Adipocyte (in vitro differentiated cells): ENCODE measurements at places on chromosomes 11 and 22.
A peak's percentile ranks its signal among the peaks of the same experiment; 100 is the strongest.

- DNase-seq, result no peak
Observed at GRCh38 chr11:80118073-80118472, 677.2 kb upstream of the TENM4 start.

DNA sequence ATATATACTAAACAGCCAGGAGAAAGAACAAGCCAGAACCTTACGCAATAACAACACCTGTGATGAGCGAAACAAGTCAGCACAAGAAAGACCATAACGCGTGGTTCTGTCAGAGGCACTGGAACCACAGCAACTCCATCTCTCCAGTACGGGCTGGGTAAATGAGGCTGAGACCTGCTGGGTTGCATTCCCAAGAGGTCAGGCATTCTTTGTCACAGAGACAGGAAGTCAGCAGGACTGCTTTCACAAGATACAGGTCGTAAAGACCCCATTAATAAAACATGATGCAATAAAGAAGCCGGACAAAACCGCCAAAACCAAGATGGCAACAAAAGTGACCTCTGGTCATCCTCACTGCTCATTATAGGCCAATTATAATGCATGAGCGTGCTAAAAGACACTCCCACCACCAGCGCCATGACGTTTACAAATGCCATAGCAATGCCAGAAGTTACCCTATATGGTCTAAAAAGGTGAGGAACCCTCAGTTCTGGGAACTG, 21.7 kb downstream of the TPST2 start:
- no peak for DNase-seq

GRCh38 chr11:83116015-83116641, 40.8 kb upstream of the PCF11 start:
- no peak for DNase-seq

DNA sequence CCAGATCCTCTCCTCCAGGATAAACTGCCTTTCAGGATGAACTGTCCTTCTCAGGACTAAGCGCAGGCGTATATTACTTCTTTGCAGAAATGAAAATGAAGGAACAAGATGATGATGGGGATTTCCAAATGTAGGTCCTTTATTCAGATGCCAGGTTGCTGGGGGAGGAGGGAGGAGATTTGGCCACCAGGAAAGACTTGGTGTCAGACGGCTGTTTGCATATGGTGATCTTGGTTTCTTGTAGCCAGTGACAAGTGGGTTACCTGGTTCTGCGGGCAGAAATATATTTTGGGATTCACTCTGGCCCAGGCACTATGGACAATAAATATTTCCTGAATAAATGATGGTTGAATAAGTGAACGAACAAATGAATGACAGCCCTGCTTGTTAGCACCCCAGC, 243.4 kb downstream of the MIAT start:
- DNase-seq, result no peak

- DNase-seq, result peak; percentile 34
Observed at GRCh38 chr11:108788565-108789199, 123.8 kb downstream of the DDX10 start.

DNA sequence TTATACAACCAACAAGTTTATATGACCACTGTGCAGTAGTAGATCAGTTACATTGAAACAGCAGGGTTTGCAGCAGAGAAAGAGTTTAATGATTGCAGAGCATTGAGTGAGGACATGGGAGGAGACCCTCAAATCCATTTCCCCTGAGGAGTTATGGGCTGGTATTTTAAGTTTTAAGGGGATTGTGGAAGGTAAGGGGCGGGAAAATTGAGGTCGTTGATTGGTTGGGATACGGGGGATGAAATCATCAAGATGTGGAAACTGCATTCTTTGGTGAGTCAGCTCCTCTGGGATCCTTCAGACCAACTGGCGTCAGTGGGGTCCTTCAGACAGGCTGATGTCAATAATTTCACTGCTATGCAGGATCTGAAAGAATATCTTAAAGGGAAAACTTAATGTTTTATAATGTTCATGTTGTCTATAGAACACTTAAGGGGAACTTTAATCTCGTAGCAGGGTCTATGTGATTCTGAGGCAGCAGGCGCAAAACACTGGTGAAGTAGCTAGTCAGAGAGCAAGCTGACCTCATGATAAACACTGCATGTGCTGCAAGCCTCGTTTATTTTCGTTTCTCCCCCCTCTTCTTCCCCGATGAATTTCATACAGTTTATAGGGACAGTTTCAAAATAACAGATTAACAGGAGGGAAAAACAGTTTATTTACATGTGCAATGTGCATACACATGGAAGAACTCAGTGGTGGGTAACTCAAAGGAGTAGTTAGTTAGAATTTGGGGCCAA, 17.4 kb upstream of the BACE1-AS start:
- peak; percentile 56 for DNase-seq

DNA sequence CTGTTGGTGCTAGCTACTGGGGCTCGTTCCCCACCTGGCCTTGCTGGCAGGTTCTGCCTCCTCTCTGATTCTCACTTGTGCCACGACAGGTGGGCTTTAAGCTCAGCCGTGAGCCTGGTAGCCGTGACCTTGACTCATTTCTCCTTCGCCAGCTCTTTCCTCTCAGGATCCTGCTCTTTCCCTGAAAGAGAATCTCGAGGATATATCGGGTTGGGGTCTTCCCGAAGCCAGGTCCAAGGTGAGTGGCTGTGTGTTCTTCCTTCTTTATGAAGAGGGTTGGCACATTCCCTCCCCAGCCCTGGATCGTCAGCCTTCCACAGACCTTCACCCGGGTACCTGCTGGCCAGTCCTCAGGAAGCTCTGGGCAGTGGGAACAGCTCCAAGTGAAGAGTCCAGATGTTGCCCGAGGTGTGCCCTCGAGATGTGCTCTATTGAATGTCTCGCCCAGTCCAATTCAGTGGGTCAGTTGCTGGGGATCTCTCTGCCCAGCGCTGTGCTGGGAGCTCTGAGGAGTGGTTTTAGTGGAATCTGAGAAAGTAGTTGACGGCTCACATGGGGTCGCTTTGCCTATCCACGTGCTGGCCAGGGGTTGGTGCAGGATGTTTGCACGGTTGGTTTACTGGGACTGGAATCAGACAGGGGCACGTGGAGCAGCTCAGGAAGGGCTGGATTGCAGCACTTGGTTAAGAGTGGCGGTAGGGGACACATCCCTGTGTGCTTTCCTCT, 1.4 kb downstream of the ZNF74 start:
- no peak for DNase-seq

- peak; percentile 70 for DNase-seq
Observed at GRCh38 chr11:64298966-64299846, 952 bp upstream of the CATSPERZ start.

- DNase-seq, result peak; percentile 27
Observed at GRCh38 chr11:95429376-95429907, 198.4 kb upstream of the SESN3 start.

DNA sequence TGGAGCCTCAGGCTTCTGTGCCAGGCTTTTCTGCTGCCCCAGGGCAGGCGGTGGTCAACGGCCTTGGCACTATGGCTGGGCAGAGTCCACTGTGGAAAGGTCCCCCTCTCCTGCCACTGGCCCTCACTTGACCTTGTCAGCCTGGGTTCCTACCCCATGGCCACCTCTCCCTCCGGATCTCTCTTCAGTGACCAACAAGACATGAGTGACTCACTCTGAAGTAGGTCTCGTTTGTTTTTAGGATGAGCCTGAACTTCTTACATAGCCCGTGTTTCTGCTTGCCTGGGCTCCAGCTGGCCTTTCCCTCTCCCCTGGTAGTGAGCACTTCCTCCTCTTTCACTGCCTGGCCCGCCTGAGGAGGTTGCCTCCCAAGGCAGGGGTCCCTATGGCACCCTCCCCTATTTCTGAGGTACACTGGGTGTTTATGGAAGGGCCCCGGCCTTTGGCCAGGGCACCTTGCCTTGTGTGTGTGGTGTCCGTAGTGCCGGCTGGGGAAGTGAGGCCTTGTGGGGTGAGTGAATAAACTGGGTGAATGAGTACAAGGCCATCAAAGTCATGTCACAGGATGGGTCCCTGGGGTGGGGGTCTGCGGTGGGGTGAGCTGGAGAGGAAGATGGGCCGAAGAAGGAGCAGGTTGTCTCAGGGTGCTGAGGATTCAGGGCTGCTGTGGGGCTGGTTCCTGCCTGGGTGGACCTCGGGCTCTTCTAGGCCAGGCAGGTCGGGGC, 5.0 kb downstream of the SHANK3 start:
- no peak for DNase-seq

DNA sequence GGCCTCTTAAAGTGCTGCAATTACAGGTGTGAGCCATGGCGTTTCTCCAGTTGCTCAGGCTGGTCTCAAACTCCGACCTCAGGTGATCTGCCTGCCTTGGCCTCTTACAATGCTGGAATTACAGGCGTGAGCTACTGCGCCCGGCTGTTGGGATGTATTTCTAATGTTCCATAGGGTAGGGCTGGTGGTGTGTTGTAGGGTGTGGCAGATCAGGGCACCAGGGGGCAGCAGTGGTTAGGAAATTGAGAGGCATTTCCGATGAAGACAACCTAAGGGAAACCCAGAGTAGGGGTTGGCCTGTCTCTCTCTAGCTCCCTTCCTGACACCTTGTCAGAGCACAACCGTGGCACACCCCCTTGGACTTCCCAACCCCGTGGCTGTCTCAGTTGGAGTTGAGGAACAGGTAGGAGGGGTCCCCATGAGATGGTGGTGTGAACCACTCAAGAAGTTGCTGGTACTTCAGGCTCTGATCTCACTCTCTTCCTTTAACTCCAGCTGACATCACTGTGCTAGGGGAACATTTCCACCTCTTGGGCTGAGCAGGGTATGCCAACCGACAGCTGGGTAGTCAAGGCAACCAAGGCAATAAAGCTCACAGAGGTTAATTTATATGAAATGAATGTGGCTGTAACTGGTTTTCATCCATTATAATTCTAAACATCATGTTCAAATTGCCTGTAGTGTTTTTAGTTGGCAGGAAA, 33.0 kb downstream of the YWHAH start:
- DNase-seq, result peak; percentile 80

GRCh38 chr11:121067962-121068647, 32.9 kb upstream of the TECTA start:
- DNase-seq, result peak; percentile 23

- DNase-seq, result no peak
Observed at GRCh38 chr11:94884376-94884775, 89.0 kb downstream of the CWC15 start.

DNA sequence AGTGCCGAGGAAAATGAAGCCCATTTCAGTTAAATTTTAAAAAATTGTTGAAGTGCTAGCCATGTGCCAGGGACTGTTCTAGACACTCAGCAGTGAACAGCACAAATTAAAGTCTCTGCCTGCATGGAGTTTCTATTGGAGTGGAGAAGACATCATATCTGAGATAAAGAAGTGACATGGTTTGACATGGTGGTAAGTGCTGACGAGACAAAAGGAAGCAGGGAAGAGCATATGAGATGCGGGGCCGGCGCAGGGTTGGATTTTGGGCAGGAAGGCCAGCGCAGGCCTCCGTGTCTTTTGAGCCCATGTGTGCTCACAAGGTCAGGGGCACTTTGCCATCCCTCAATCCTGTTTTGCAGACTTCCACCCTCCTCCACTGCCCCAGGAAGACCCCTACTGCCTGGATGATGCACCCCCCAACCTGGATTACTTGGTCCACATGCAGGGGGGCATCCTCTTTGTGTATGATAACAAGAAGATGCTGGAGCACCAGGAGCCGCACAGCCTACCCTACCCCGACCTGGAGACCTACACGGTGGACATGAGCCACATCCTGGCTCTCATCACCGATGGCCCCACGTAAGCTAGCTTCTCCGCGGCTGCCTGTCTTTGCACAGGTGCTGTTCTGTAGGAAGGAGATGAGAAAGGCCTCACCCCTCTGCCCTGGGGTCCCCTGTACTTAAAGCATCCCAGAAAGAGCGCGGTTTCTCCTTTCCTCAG, 29.6 kb downstream of the AMPD3 start:
- DNase-seq, result no peak

DNA sequence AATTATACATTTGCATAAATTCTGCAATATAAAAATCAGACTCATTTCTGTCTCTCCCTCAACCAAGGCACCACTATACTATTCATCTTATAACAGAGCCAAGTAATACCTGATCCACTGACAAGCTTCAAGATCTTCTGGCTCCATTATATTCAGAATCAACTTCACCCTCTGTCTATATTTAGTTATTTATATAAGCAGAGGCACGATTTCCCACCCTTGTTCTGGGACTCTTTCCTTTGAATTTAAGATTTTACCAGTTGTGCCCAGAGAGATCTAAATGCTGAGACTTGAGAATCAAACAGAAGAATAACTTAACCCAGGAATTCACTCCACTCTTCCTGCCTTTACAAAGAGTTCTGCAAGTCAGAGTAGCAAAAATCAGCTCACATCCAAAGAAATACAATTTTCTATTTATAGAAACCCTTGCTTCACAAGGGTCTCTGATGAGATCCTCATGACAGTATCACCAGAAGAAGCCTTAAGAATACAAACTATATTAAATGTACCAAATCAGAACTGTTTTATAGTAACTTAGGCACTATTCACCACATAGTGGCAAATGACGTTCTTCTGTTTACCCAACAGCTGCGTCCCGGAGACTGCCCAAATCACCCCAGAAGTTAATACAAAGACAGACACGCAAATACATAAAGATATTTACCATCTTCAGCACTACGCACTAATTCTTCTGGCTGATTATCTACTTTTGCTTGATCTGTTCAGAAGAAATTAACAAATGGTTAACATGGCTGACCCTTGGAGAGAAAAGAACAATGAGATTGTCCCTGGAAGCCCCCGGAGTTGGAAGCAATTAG, 32.3 kb upstream of the CCDC89 start:
- DNase-seq, result no peak

DNA sequence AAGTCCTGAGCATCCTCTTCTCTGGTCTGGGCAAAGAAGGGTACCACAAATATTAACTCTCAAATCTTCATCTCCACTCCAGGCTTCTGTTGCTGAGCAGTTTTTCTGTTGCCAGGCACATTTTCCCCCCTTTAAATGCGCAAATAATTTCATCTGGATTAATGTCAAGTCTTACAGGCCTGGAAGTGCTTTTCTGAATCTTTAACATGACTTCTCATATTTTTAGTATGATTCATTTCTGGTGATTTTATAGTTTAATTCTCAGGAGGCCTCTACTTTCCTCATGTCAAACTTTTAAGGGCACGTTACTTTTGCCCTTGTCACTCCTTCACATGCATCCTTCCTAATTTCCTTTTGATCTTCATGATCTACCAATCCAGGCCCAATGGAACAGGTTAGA, 510.2 kb downstream of the METTL15 start:
- DNase-seq, result peak; percentile 30

- DNase-seq, result no peak
Observed at GRCh38 chr11:78019808-78020207, 3.3 kb downstream of the KCTD14 start.

DNA sequence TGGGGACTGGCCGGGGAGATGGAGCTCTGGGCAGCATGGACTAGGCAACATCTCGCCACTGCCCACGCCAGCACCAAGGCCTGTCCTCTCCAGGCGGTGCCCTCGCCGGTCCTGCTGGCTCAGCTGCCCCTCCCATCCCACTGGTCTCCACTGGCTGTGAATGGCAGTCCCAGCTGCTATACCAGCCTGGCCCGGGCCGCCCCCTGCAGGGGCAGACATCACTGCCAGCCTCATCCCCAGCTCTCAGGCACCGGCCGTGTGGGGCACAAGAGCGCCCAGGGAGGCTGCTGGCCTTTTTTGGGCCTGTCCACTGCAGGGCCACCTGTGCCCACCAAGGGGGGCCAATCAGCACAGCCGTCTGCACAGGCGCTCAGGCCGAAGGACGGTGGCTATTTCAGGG, 30.1 kb upstream of the H19 start:
- DNase-seq, result no peak
